ACHN (cell line): ENCODE measurements at places on chromosomes 13 and 19.

GRCh38 chr13:70310396-70311119, 202.3 kb upstream of the KLHL1 start:
- DNase-seq, result peak; percentile 62

DNA sequence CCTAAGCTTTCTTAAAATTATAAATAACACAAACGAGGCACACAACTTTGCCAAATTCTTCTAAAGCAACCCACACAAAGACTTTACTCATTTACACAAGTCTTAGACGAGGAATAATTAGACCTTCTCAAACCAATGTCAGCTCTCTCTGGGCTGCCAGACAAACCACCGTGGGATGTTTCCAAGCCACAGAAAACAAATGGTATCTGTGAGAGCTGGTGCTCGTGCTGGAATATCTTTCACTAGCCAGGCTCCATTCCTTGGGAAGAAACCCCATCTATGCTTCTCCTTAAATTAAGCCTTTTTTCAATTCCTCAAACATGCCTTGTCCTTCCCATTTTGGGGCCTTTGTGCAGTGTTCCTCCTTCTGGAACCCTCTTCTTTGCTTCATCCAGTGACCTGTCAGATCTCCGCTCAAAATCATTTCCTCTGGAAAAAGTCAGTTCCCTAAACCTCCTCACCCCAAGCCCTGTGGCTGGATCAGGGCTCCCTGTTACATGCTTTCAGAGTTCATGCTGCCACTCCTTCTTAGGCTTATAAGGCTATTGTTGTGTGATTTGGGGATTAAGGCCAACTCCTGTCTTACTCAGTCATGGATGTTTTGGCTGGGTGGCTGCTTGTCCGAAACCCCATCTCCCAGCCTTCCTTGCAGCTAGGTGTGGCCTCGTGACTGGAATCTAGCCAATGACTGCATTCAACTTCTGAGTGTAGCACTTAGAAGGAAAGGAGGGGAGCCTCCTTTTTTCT, 64.2 kb upstream of the GTF2F2 start:
- DNase-seq, result peak; percentile 11

DNA sequence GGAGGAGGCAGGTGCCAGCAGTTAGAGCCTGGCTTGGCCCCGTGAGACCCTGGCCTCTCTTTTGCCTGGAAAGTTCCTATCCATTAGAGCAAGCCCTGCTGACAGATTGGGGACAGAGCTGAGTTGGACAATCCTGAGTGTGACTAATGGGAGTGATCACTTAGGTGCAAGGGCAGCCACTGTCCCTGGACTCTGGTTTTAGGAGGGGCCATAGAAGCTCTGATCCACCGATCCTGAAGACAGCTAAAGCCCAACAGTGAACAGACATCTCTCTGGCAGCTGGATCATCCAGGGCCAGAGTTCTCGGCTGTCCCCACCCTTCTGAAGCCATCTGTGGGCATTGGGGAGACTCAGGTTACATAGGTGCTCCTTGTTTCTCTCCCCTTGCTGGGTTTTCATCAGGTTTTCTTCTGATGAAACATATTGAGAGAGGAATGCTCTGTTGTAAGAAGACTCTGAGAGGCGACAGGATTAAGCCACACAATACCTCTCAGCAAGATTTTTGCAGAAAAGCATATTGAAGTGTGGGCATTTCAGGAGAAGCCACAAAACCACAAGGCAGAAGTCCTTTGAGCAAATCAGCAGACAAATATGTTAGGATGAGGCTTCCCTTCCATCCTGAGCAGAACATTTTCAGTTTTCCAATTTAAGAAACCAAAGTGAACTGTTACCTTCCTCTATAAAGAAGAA, 288.0 kb upstream of the MAB21L1 start:
- DNase-seq, result no peak

DNA sequence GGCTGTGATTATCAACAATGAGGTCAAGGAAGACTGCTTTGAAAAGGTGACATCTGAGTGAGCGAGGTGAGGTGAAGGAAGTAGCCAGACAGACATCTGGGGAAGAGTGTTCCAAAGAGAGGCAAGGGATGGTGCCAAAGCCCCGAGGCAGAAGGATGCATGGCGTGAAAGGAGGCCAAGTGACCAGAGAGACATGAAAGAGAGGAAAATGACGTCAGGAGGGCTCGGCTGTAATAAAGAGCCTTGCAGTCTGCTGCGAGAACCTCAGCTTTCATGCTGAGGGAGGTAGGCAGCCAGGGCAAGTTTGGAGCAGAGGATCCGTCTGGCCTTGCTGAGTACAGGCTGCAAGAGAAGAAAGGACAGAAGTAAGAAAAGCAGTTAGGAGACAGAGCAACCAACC, 50.8 kb downstream of the FOXO1 start:
- no peak for DNase-seq

DNA sequence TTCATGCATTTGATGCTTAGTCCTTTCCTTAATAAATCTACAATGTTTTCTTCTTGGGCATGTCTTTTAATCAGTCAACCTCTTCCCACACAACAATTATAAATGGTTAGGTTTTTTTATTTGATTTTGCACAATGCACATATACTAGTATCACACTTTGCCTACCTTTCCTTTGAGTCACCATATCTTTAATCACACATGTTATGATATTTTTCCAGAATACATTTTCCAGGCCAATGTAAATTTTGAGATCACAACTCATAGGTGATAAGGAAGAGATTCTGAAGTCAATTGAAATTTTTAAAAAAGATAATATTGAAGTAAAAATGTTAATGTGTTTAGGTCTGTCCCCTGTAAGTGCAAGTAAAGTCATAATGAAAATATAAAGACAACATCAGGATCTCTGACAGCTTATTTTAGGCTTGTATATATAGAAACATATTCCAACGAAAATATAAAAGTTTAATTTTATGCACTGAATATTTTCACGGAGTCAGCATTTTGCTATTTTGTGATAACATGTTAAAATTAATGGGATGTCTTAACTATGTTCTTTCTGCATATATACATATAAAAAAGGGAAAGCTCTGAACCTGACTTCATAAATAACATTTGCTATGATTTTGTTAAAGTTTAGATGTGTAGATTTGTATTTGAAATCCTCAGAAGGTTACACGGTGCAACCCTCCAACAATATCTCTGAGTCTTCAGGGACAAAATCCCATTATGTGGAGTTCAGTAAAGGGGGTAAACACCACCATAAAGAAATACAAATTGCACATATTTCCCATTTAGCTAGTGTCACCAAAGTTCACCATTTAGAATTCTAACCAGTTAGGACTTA, 351.9 kb downstream of the DACH1 start:
- DNase-seq, result no peak

DNA sequence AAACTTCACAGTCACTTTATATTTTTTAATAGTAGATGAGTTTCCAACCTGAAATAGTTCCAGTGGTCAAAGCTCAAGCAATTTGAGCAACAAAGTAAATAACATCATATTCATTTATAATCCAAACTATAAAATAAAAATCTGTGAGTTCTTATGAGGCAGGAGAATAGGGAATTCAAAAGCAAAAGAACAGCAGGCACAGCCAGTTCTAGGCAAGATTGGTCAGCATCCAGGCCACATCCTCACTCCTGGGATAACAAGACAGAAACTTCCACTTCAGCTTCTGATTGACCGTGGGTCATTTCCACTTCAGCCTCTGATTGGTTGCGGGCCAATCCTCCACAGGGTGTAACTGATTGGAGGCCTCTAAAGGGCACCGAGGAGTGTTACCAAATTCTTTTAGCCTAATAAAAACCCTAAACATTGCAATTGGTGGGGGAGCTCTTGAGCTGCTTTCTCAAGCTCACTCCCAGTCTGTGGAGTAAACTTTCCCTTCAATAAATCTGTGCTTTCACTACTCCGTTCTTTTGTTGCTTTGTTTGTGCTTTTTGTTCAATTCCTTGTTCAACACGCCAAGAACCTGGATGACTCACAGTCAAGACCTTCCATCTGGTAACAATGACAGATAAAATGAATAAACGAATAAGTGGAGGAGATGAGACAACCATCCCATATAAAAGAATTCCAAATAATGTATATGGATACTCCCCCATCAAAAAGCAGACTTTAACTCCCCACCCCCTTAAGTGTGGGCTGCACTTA, 42.6 kb upstream of the AMER2 start:
- peak; percentile 62 for DNase-seq

GRCh38 chr13:30742901-30743300, 7.6 kb downstream of the ALOX5AP start:
- no peak for DNase-seq

DNA sequence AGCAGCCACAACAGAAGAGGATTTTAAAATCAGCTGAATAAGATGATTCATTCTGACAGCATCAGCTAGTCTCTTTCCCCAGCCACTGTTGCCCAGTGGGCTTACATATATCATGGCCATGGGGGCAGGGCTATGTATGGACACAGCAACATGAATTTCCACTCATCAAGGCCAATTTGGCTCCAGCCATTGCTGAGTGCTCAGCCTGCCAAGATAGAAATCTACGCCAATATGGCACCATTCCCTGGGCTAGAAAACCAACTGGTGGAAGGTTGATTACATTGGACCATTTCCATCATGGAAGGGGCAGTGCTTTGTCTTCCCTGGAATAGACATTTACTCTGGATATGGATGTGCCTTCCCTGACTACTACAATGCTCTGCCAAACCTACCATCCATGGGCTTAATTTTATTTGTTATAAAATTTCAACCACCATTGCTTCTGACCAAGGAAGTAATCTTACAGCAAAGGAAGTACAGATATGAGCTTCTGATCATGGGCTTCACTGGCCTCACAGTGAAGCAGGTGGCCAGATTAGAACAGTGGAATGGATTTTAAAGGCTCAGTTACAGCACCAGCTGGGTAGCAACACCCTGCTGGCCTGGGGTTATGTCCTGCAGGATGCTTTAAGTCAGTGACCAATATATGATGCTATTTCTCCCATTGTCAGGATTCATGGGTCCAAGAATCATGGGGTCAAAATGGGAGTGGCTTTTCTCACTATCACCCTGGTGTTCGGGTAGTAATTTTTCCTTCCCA, 9.8 kb upstream of the ALOX5AP start:
- no peak for DNase-seq

DNA sequence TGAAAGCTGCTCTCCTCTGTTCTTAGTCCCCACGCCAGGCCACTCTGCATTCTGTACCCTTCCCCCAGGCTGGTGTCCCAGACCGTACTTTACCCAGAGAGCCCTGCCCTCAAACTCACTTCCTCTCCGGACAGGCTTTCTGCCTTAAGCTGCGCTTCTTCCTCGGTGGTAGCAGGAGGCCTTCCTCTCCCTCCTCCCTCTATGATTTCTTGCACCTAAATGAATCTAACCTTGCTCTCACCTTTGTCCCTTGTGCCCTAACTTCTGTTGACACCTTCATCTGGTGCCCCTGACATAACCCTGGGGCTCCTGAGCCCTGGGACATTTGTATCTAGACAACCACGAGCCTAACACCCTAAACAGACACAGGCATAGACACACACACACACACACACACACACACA, 29.6 kb upstream of the CEACAM21 start:
- DNase-seq, result no peak

GRCh38 chr19:34818270-34818669, 45.3 kb upstream of the ZNF599 start:
- DNase-seq, result no peak

- no peak for DNase-seq
Observed at GRCh38 chr13:107531816-107532215, 683.5 kb downstream of the LIG4 start.

DNA sequence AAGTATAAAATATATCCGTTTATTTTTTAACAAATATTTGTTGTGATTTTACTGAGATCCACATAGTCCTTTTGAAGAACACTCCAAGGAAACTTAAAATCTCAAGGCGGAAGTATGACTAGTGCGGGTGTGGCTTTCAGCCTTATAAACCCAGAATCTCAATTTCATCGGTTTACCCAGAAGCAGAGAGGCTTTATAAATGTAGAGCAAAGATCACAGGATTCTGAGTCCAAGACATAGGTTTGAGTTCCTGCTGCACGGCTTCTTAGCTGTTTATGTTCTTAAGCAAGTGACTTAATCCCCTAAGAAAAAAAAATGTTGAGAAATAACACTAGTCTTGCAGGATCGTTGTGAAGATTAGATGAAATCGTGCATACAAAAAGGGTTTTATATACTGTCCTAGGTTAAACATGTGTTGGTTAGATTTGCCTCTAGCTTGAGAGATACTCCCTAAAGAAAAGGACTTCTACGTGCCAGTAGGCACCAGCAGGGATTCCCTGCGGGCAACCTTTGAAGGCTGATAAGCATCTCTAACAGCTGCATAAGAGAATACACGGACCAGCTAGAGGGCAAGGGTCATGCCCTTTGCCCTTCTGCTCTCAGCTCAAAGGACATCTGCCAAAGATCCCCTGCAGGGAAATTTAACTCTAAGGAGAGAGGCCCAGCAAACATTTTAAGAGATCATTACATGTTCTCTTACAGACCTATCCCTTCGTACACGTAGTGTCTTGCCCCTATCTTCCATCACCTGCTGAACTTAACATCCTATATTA, 130.4 kb upstream of the MIR17HG start:
- DNase-seq, result no peak

DNA sequence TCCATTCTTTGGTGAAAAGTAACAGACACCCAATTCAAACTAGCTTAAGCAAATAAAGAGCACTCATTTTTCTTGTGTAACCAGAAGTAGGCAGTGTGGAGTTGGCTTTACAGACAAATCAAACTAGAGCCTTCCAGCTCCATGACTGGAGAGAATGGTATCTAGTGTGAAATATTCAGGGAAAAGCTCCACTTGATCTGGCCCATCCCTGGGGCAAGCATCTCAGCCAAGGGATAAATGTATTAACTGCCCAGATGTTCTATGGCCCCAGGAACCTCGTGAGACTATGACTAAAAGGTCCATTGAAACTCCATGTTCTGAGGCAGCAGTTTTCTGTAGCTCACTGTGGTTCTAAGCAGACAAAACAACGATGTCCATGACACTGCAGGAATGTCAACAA, 49.9 kb downstream of the TBC1D4 start:
- peak; percentile 59 for DNase-seq

DNA sequence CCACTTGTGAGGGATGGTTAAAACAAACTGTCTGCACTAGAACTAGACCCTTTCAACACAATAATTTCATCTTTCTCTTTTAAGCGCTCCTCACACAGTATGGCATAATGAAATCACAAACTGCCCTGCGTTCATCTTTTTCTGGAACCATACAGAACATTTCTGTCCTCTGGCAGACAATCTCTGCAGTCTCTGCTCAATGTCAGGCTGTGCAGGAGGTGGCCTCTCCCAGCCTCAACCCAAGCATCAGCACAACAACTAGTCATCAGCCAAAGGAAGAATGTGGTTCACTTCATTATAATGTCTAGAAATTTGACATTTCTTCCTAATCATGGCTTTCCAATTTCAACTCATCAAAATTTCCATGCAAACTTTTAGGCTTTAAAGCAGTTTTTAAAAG, 125.1 kb upstream of the STARD13 start:
- no peak for DNase-seq
